Stimulated activated CD4-positive, alpha-beta T cell treated with anti-CD3 and anti-CD28 coated beads, Interleukin-4, amount 100 ng/mL, for 4 hours (primary cell): ENCODE measurements at places on chromosomes 5 and 9.
A peak's percentile ranks its signal among the peaks of the same experiment; 100 is the strongest.

DNA sequence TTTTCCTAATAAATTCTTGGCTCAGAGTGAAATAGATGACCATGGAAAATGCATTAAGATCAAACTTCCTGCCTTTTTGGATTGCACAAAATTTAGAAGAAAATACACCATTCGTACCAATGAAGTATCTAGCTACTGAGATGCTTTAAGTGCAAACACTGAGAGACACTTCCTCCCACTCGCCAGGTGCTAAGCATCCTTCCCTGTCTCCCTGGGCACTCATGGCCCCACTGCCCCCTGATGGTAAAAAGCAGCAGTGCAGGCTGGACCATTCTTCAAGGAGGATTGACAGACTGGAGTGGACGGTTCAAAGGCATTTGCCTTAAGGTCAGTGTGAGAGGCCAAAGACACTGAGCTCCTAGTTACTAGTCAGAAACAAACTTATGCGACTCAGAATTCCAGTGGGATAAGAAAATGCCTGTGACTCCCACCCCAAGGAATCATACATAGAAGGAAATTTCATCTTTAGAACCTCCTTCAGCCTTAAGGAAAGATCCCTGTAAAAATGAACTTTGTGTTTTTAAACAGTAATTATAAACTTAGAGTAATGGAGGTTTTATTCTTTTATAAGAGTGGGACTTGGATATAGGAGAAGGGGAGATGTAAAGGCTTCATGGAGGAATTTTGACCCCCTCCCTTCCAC, 86.0 kb upstream of the SLC30A5 start:
- peak; percentile 59 for DNase-seq

DNA sequence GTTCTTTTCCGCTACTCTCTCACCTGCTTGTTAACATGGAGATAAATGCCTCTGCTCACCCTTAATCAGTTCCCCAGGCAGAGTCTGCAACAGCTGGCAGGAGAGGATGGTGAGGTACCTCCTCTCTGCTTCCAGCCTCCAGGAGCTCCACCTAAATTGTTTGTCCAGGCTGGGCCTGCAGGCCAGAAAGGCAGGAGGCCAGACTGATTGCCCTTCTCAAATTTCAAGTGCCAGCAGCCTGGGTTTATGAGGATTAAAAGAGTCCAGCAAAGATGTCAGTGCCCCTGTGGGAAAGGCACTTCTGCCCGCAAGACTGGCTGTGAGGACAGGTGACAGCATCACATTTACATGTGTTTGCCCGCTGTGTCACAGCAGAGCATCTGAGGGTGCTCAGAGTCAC, 19.8 kb downstream of the CORO2A start:
- DNase-seq = no peak

DNA sequence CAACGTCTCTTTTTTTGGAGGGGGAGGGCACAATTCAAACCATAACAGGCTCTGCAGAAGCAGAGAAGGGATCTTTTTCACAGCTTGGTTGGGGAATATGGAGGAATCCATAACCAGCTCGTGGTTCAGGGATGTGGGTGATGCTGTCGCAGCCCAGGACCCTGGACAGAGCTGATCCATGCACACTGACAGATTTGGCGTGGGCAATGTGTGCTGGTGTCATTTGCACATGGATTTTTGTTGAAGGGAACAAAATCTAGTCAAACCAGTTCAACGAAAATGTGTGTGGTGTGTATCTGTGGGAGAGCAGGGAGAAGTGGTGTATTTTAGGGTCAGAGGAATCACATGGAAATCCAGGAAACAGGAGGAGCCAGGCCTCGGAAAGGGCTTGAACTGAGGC, 4.2 kb downstream of the DOCK2 start:
- DNase-seq = no peak

DNA sequence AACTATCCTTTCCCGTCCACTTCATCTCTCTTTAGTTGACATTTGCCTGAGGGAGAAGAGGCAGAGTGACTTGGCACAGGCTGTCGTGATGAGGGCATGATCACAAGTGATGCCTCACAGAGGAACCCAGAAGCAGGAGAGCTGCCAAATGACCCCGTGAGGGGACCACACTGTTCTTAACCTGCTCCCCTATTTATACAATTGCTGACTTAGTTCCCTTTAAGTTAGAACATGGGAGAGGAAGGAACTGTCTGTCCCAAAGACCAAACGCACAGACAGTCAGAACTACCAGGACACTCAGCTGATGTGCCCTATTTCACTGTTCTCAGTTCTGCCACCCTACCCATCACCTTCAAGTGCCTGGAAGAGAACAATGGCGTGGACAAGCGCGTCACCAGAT, 73.7 kb downstream of the SLC1A3 start:
- DNase-seq = no peak

GRCh38 chr9:132411091-132411508, 1.1 kb downstream of the CFAP77 start:
- DNase-seq = peak; percentile 57

DNA sequence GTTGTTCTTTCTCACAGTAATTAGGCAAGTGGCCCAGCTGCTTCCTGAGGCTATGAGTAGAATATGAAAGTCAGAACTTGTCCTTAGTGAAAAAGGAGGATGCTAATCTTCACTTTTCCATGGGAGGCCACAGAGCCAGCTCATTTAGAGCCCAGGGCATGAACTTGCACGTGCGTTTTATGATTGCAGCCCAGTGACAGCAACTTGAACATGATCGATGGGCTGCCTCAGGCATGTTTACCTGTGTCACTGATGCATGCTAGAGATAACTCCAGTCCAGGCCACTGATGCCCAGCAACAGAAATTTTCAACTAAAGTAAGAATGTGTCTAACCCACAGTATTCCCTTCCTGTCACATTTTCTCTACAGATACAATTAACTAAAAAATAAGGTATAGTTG, 179.3 kb downstream of the CTNND2 start:
- DNase-seq = no peak

- no peak for DNase-seq
Observed at GRCh38 chr5:10519729-10520128, 44.1 kb upstream of the ANKRD33B start.

DNA sequence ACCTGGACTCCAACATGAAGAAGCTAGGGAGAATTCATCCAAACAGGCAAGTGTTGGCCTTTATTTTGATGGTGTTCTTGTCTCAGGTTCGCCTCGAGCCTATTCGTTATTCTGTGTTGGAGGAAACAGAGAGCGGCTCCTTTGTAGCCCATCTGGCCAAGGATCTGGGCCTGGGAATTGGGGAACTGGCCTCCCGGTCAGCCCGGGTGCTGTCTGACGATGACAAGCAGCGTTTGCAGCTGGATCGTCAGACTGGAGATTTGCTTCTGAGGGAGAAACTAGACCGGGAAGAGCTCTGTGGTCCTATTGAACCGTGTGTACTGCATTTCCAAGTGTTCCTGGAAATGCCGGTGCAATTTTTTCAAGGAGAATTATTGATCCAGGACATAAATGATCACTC, 367 bp downstream of the PCDHB4 start:
- no peak for DNase-seq

DNA sequence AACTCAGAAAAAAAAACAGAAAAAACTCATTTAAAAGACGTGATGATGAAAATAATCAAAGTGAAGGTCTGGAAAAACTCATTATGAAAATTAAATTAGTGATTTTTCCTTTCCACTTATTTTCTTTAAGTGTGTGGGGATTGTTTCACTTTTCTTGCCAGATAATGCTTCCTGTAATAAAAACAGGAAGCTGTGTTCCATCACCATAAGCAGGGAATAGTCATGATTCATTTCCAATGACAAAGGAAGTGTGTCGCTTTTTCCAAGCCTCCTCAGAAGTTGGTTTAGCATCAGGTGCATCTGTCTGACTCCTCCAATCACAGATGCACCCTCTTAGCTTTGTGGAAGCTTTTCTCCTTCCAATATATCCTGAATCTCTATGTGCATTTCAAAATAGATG, 2068.7 kb downstream of the MAT2B start:
- no peak for DNase-seq

- DNase-seq = no peak
Observed at GRCh38 chr9:122055701-122056100, 37.4 kb downstream of the TTLL11 start.

- no peak for DNase-seq
Observed at GRCh38 chr9:86924206-86924605, 23.1 kb downstream of the GAS1 start.

- no peak for DNase-seq
Observed at GRCh38 chr5:44827681-44828080, 18.9 kb downstream of the MRPS30 start.

- DNase-seq = no peak
Observed at GRCh38 chr5:93151121-93151520, 429.9 kb downstream of the NR2F1-AS1 start.

GRCh38 chr9:110939047-110939446, 99.2 kb downstream of the LPAR1 start:
- no peak for DNase-seq

DNA sequence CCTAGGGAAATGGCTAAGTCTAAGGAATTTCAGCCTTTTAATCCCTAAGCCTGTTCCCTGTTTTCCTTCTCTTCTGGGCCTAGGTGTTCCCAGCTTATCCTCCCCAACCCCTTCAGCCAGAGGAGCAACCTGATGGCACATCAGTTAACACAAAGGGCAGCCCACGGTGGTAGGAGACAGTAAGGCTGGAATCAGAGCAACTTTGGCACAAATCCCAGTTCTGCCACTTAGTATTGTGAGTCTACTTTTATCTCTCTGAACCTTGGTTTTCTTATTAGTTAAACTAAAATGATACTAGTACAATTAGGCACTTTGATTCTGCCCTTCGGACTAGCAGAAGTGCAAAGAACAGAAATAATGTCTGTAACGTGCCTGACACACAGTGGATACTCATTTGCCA, 246.8 kb downstream of the SAXO1 start:
- no peak for DNase-seq

DNA sequence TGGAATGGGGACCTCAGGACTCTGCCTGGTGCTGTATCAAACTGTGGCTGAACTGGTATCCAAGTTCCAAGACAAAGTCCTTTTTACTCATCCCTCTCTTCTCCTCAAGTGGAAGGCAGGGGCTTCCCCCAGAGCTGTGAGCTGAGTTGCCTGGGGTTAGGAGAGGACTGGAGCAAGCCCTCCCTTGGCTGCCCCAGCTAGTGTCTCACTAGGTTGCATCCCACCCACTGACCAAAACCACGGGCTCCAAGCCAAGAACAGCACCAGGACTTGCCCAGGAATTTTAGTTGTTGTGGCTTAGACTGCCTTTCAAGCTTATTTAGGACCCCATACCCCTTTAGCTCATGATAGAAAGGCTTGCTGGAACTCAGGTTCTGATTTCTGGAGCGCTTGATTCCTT, 158.7 kb upstream of the TNC start:
- DNase-seq = no peak

- DNase-seq = no peak
Observed at GRCh38 chr9:72977670-72978069, 24.8 kb upstream of the ALDH1A1 start.

GRCh38 chr5:126265917-126266316, 157.3 kb upstream of the GRAMD2B start:
- DNase-seq = no peak

DNA sequence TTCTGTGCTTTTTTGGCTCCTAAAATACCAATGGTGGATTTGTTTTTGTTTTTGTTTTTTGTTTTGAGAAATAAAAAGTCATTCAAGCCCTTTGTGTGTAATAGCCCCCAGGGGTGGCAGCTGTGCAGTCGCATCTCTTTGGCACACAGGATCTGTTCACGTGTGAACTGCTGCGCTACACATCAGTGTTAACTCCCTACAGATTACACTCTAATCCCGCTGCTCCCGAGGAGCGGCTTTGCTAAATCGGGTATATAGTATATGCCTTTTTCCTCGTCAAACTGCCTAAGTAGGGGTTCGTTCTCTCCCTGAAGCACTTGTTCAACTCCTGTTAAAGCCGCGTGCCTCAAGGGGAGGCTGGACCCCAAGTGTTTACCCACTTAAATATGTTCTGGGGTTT, 22.3 kb downstream of the ZBTB34 start:
- no peak for DNase-seq

GRCh38 chr9:134968011-134968822, 50.5 kb upstream of the FCN1 start:
- DNase-seq = no peak

DNA sequence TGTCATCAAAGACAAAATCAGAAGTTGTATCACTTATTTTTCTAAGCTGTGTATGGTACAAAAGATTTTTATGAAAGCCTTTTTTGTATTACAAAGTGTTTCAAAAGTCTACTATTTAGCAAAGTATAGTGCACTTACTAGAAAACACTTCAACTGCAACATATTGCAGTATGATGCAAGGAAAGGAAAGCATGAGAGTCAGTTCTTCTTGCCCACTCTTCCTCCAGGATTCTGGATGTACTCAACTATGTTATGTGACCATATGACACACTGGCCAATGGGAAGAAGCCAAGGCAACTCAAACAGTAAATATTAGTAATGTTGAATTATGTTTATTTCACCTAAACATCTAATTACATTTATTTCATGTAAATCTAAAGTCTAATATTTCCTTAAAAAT, 49.5 kb upstream of the TYRP1 start:
- no peak for DNase-seq

DNA sequence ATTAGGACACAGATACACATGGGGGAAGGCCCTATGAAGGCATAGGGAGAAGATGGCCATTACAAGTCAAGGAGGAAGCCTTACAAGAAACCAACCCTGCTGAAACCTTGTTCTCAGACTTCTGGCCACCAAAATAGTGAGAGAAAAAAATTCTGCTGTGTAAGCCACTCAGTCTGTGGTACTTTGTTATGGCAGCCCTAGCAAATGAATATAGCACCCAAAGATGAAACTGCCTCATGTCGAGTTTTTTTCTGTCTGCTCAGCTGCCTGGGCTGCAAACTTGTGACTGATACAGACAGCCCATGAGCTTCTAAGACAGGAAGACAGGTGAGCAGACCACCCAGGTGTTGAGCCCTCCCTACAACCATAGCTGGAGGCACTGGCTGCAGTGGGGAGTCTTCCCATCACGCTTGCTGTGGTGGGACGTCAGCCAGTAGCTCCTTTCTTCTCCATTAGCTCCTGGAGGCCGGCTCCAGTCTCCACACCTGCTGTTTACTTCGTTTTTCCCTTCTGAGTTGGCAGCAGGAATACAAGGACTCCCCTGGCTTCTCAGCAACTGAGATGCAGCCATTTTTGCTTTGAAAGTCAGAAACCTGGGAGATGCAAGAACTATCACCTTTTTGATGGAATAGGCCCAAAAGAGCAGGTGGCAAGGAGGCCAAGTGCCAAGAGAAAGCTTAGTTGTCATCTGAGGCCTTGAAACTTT, 164.9 kb downstream of the SEMA6A start:
- no peak for DNase-seq

DNA sequence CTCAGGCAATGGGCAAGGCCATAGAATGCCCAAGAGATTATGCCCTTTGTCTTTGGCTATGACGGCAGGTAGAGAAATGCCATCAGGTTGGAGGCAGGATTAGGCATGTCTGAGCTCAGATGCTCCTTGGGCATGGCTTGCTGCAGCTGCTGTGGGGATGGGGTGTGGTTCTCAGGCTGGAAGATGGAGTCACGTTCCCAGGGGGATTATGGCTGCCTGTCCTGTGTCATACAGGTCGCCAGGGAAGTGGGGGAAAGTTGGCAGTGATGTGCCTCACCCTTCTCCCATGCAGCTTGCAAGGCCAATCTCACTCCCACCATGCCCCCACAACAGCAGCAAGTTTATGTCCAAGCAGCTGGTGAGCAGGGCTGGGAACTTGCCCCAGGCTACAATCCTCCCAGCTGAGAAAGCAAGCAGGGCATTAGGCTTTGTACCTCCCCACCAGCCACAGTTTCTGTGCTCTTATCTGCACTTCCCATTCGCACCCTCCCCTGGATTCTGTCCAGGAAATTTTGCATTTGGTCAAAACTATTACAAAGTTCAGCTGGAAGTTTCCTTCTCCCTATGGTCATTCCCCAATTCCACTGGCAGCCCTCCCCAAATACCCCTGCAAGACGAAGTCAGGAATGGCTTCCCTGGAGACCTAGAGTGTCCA, 1788.0 kb upstream of the NUDT12 start:
- DNase-seq = no peak
